ENCODE measurements at places on chromosomes 6 and 20. TPM values are rescaled to one million over a fixed set of nuclear protein-coding genes. Genes with fewer than 3 reads are reported as not detected.

Gene MRPS18A
- total RNA-seq, result 165 TPM

Gene PPIL6
- 0.64 TPM for total RNA-seq

Gene CAGE1
- total RNA-seq, result not detected

Gene TGM2
- total RNA-seq, result 152 TPM

- no peak overlapping the region for H3K27ac ChIP-seq
- no peak for DNase-seq
- no peaks in the 10 kb centered on the region for H3K4me1 ChIP-seq
Measured at GRCh38 chr6:27260836-27261375, 13.4 kb downstream of the PRSS16 start.

GRCh38 chr20:753136-753535 is 15.2 kb downstream of the SLC52A3 start:
- H3K27me3 ChIP-seq, result no peaks in the 10 kb centered on the region
- H3K27ac ChIP-seq, result no peak overlapping the region
- no peaks in the 10 kb centered on the region for H3K36me3 ChIP-seq
- no peaks in the 10 kb centered on the region for H3K4me1 ChIP-seq

DNA sequence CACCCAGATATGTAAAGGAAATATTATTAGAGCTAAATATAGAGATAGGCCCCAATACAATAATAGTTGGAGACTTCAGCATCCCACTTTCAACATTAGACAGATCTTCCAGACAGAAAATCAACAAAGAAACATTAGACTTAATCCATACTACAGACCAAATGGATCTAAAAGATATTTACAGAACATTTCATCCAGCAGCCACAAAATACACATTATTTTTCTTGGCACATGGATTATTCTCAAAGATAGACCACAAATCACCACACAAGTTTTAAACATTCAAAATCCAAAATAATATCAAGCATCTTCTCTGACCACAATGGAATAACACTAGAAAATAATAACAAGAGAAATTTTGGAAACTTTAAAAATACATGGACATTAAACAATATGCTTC is 1159.1 kb upstream of the CITED2 start:
- H3K27ac ChIP-seq, result no peak overlapping the region
- no peak for DNase-seq
- no peak overlapping the region for H3K4me3 ChIP-seq
- H3K36me3 ChIP-seq, result no peaks in the 10 kb centered on the region

GRCh38 chr6:135895231-135895911 is 43.9 kb downstream of the PDE7B start:
- H3K4me1 ChIP-seq, result no peaks in the 10 kb centered on the region
- no peak overlapping the region for H3K27ac ChIP-seq
- no peak for DNase-seq
- no peak overlapping the region for H3K4me3 ChIP-seq
- H3K27me3 ChIP-seq, result no peaks in the 10 kb centered on the region
- no peaks in the 10 kb centered on the region for H3K36me3 ChIP-seq

- no peaks in the 10 kb centered on the region for H3K27me3 ChIP-seq
- no peak overlapping the region for H3K4me3 ChIP-seq
- DNase-seq, result no peak
- H3K36me3 ChIP-seq, result no peaks in the 10 kb centered on the region
- no peaks in the 10 kb centered on the region for H3K4me1 ChIP-seq
Measured at GRCh38 chr20:17210983-17211382, 15.9 kb upstream of the PCSK2 start.

DNA sequence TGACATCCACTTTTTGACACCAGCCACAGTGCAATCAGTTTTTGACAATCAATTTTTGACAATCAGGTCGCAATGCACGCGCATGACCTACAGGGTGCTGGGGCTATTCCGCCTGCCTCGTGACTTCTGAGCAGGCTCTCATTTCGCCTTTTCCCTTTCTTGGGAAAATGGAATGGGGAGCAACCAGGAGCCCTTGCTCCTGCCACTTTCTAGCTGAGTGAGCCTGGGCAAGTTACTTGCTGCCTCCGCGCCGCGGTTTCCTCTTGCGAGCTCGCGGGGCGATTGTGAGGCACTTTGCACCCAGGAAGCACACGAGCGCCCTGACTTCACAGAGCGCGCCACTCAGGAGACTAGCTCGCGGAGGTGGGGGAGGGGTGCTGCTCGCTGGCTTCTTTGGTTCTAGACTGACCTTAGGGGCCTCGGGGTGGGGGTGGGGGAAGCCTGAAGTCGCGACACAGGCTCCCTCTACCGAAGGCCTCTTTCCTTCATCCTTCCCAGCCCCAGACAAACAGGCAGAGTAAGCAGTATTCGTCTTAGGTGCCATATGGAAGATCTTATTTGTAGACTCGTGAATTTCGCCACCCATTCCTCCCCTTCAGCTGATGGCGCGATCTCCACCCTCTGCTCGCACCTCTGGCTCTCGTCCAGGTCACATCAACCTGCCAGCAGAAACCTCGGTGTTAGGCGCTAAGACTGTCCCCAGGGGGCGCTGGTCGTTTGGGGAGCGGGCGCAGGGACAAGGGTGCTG is 4.6 kb downstream of the TP53TG5 start:
- peak; percentile 79 for DNase-seq
- peak overlapping the region; percentile 83 for H3K27ac ChIP-seq
- peaks cover under 1% of the 10 kb centered on the region for H3K36me3 ChIP-seq
- peak overlapping the region; percentile 64 for H3K4me3 ChIP-seq
- H3K4me1 ChIP-seq, result peaks cover 6% of the 10 kb centered on the region
- no peaks in the 10 kb centered on the region for H3K27me3 ChIP-seq

Data from gastrocnemius medialis (tissue), 4 donors.